ENCODE measurements at places on chromosomes 6 and 20.

DNA sequence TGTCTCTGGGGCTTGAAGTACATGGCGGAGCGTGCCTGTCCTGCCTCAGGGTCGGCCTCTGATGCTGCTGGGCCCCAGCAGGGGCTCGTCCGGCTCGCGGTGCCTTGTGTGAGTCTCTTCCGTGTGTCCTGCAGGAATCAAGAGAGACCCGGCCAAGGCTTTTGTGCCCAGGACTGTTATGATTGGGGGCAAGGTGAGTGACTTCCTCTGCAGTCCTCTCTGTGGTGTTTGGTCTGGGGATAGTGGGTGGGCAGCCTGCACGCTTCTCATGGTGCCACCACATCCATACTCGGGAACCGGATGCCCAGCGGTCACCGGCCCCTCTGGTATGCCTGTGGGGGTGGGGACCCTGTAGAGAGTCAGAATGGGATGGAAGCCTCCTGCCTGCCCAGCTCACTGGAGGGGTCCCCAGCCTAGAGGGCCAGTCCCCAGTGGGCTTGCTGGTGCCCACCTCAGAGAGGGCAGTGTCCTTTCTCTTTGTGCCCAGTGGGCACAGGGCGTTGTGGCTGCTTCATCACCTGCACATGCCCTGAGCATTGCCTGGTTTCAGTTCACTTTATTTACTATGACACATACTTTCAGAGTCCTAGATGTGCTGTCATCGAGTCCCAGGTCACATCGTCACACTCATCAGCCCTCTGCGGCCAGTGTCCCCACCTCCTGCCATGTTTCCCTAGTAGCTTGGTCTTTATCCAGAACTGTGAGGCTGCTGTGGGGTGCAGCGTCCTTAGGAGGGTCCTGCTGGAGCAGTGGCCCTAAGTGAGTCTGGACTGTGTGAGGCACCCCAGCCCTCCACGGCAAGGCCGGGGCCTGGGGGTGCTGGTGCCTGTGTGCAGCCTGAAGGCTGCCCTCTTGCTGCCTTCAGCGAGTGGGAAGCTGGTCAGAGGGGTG lies 40.7 kb downstream of the PYGB start:
- DNase-seq = no peak

- DNase-seq = peak; percentile 88
Measured at GRCh38 chr6:30686009-30686907, at the start of gene PPP1R18. PPP1R18 (minus strand) TSS chr6:30686645; CDS start chr6:30686018, 627 bp downstream.

DNA sequence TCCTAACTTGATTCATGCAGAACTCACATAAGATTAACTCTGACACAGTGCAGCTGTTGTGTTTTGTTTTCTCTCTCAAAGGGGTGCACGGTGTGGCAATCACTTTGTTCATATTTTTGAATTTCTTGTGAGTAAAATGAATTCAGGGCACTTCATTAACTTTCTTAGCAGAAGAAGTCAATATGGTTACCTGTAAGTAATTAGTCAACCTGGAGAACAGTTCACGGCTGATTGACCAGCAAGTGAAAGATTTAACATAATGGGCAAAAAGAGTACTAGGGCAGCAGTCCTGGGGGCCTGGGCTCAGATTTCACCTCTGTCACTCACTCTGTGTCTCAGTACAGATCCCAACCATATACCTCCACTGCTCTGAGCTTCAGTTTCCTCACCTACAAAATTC lies 102.4 kb upstream of the SPTLC3 start:
- no peak for DNase-seq

- peak; percentile 19 for DNase-seq
Measured at GRCh38 chr6:21588481-21589351, 4.8 kb upstream of the SOX4 start.

DNA sequence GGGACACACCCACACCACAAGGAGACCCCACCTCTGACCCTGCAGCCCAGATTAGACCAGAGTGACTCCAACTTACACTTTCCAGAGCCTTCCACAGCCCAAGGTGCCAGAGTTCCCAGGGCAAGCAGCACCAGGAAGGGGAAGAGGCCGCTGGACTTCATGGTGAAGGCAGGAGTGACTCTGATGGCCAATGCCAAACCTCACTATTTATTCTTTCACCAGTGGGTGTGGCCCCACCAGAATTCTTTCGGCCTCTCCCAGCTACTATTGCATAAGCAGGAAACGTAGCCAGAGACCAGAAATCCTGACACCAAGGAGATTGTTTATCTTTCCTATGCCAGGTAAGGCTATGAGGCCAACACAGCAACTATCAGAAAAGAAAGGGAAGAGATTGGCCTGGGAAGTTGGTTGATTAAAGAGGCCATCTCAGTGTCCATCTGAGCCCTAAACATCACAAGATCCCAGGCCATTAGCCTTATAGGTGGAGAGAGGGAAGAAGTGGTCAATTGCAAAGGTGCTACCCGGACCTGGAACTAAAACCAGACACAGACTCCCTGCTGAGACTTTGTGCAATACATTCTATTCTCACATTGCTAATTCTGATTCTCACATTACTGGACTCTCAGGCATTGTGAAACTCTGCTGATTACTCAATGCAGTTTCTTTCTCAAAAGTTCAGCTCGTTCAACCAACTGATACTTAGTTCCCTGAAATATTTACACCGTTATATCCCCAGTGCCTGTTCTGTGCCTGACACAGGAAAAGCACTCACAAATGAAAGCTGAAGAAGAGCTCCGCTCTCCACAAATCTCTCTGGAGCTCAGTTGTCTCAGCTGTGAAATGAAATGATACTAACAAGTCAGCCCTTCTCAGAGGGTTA lies at the start of gene SLPI:
Gene SLPI, minus strand, starts transcription at position 182 of the 880 bp plus-strand sequence. Its CDS starts 21 bp downstream, at position 161.
- DNase-seq = no peak

GRCh38 chr6:114064862-114065261 lies 93.9 kb upstream of the HDAC2 start:
- no peak for DNase-seq

GRCh38 chr6:150600010-150600300 lies 270 bp downstream of the PLEKHG1 start:
- no peak for DNase-seq
